ENCODE measurements at places on chromosomes 11 and 22.

GRCh38 chr11:134120143-134120850 is 51.4 kb downstream of the JAM3 start:
- no peak for DNase-seq

DNA sequence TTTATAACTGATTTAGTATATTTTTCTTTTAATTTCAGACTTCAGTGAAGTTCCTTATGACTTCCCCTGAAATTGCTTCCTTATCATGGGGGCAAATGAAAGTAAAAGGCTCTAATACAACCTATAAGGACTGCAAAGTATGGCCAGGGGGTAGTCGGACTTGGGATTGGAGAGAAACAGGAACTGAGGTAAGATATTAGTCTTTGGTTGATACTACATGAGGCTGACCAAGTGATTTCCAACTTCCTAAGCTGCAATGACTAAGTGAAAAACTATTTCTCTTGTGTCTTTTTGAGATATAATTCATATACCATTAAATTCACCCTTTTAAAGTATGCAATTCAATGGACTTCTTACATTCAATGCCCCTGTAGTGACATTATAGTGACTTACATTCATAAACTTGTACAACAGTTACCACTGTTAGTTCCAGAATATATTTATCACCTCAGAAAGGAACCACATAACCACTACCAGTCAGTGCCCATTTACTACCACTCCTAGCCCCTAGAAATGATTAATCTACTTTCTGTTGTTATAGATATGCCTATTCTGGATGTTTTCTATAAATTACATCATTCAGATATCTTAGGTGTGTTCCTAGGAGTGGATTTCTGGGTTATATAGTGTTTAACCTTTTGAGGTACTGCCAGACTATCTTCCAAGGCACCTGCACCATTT is 21.6 kb downstream of the AAMDC start:
- no peak for DNase-seq

GRCh38 chr11:113349528-113349927 is 35.1 kb downstream of the TTC12 start:
- no peak for DNase-seq

- no peak for DNase-seq
These were observed 12.2 kb downstream of the LSP1 start for GRCh38 chr11:1864831-1865665.

DNA sequence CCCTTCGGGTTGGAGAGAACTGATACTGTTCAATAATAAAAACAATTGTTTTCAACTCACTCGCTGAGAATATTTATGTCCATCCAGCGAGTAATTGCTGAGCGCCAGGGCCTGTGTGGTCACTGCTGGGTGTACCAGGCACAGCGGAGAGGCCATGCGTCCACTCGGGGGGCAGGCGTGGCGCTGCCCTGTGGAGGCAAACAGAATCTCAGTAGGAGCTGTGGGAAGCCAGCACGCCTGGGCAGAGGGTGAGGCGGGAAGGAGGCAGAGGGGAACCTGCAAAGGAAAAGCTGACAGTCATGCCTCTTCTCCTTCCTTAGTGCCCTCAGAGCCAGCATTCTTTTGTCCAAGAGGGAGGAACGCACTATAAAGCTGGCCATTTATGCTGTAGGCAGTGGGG is 11.4 kb downstream of the GLB1L3 start:
- no peak for DNase-seq

DNA sequence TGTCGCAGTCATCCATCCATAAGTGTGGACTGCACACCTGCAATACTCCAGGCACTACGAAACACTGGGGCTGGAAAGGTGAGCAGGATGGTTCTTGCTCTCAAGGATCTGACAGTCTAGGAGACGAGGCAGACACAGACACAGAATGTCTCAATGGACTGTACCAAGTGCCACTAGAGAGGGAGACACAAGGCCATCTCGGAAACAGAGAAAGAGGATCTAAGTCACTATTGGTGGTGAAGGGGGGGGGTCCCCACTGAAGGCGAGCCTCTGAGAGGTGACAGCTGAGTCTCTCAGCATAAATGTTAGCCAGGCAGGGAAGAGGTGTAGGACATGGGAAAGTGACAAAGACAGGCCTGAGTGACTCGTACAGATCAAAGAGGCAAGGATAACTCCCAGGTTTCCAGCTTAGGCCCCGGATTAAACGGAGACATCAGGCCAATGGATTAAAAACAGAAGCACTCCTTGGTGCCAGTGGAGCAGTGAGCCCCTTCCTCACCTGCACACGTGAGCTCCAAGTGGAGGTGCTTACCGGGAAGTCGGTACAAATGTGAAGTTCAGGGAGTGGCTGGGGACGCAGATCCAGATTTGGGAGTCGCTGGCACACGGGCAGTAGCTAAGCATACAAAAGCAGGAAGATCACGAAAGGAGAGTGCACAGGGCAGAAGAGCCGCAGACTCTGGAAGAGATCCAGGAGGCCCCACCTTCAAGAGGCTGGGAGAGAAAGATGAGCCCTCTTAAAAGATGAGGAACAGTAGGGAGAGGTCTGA is 117.2 kb downstream of the MICAL3 start:
- no peak for DNase-seq

GRCh38 chr11:68051191-68052136 is 12.6 kb downstream of the TCIRG1 start:
- peak; percentile 74 for DNase-seq

DNA sequence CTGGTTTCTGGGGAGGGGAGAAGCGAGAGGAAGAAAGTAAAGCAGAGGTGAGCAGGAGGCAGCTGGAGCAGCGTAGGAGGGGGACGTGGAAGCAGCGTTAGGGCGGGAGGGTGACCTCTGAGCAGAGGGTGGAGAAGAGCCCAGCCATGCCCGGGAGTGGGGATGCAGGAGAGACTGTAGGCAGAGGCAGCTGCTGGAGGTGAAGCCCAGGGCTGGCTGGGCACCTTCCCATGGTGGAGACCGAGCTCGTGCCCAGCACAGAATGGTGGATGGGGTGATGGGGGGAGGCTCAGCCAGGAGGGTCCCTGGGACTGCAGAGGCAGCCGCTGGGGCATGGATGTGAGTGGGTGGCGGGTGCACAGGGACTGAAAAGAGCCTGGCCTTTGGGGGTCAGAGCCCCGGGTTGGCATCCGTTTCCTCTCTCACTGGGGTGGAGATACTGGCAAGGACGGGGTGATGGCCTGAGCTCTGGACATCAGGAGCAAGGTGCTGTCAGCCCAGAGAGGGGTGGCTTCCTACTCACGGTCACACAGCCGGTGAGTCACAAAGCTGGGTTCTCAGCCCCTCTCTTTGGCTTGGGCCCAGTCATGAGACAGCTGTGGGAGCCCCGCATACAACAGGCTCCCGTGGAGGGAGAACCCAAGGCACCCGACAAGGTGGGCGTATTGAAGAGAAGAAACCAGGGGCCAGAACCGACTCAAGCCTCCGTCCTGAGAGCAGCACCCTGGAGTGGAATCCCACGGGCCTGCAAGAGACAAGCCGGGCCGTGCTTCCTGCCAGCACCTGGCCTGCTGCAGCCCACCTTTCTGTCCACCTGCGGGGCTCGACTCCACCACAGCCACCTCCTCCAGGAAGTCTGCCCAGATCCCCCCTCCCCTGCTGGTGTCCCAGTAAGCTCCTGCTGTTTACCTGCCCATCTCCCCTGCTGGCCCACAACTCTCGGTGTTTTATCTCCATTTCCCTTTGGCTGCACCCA is 45.8 kb upstream of the FGF3 start:
- no peak for DNase-seq

GRCh38 chr11:72378704-72379383 is 55.5 kb downstream of the CLPB start:
- no peak for DNase-seq

GRCh38 chr11:105057432-105057831 is 12.3 kb upstream of the CARD16 start:
- DNase-seq: no peak

GRCh38 chr22:46602025-46602424 is 18.2 kb upstream of the GRAMD4 start:
- no peak for DNase-seq

DNA sequence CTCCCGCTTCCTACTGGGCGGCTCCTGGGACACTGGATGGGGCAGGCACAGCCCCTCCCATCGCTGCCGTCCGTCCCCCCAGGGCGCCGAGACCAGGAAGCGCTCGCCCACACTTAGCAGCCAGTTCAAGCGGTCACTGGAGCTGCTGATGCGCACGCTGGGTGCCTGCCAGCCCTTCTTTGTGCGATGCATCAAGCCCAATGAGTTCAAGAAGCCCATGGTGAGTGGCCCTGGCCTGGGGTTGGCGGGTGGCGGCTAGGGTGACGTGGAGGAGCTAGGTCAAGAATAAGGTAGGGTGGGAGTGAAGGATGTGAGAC is 44.6 kb downstream of the MYO7A start:
- DNase-seq: no peak

- DNase-seq: no peak
These were observed 11.5 kb downstream of the RELT start for GRCh38 chr11:73387594-73388264.

GRCh38 chr11:33722590-33723234 is 13.5 kb downstream of the CD59 start:
- DNase-seq: no peak

GRCh38 chr22:28435982-28436381 is 243.7 kb downstream of the TTC28 start:
- DNase-seq: no peak

GRCh38 chr22:50218996-50219727 is 18.4 kb downstream of the SELENOO start:
- peak; percentile 58 for DNase-seq

GRCh38 chr11:120959189-120959588 is 64.7 kb upstream of the TBCEL start:
- DNase-seq: no peak

DNA sequence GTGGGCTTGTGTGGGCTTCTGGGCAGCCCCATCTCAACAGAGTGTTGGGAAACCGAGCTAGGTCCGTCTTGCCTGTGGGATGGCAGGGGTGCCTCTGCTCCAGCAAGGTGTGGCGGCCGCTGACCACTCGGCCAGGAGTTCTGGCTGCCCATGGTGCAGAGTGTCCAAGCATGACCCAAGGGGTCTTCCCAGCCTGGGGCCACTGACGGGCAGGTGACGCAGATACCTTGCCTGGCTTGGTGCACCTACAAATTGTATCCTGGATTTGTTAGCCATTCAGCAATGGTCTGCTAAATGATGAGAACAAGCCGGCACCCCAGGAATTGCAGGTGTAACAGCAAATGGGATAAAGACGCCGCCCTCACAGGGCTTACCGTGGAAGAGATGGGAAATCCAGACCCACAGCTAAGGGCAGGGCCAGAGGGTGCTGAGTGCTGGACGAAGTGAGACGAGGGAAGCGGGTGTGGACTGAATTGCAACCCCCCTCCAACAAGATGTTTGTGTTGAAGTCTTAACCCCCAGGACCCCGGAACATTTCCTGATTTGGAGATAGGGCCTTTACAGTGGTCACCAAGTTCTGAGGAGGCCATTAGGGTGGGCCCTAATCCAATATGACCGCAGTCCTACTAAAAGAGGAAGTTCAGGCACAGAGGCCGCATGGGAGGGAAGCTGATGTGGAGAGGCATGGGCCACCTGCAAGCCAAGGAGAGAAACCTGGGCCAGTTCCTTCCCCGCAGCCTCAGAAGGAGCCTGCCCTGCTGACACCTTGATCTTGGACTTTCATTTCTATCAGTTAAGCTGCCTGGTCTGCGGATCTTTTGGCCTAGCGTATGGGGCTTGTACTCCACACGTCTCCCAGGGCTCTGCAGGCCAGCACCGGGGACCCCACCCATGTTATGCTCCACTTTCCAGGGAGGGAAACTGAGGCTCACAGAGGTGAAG is 45.2 kb upstream of the LINC01488 start:
- DNase-seq: no peak

- DNase-seq: no peak
These were observed 90.6 kb downstream of the LARGE1 start for GRCh38 chr22:33829546-33830280.

- no peak for DNase-seq
These were observed 640 bp upstream of the VSIG10L2 start for GRCh38 chr11:125945011-125945796.

- DNase-seq: no peak
These were observed 35.1 kb downstream of the HIPK3 start for GRCh38 chr11:33292311-33292710.

GRCh38 chr11:125227151-125227550 is 62.6 kb downstream of the PKNOX2 start:
- DNase-seq: no peak

DNA sequence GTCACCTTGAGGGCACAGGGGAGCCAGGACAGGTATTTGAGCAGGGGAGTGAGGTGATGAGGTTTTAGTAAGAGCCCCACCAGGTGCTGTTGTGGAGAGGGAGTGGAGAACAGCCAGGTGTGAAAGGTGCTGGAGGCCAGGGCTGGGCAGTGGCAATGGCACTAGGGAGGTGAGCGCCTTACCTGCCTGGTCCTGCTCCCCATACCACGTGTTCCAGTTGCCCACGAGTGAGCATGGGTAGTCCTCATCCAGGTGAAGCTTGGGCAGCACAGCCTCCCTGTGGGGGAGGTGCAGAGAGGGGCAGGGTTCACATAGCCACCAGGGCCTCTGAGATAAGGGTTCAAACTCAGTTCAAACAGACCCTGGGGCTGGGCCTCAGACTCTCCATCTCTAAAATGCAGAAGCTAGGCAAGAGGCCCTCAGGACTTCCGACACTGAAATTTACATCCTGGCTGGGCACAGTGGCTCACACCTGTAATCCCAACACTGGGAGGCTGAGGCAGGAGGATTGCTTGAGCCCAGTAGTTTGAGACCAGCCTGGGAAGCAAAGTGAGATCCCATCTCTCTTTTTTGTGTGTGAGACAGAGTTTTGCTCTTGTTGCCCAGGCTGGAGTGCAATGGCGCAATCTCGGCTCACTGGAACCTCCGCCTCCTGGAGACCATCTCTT is 11.8 kb downstream of the NIPSNAP1 start:
- peak; percentile 54 for DNase-seq

DNA sequence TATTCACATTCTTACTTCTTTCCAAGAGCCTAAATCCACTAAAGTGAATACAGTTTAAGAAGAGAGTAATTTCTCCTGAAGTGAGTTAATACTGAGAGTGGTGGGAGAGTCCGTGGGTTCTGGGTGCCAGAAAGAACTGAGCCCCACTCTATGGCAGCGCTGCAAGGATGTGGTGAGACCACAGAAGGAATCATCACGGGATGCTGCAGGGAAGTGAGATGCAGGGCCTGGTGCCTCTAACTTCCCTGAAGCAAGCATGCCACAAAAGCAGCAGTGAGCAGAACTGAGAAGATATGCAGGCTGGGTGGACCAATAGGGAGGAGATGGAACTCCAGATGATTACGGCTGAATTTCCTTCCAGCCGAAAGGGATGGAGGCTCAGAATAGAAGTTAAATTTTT is 5.0 kb upstream of the MMP12 start:
- DNase-seq: no peak
